ENCODE measurements at places on chromosomes 3 and 15.
A peak's percentile ranks its signal among the peaks of the same experiment; 100 is the strongest.

DNA sequence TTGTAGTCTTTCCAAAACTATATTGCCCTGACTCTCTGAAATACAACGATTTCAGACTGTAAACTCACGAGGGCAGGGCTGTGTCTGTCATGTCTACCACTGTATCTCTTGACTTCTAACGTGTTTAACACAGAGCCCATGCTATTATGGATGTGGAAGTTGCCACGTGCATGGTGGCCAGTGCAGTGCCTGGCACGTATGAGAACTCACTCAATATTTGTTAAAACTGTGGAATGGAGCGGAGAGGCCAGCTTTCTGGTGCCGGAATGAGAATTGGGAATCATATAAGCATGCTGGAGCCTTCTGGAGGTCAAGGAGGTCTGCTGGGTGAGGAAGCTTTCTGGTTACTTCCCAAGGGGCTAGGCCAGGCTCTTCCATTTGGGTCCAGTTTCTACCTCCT, 220.6 kb upstream of the LYSMD4 start:
- DNase-seq, result no peak

DNA sequence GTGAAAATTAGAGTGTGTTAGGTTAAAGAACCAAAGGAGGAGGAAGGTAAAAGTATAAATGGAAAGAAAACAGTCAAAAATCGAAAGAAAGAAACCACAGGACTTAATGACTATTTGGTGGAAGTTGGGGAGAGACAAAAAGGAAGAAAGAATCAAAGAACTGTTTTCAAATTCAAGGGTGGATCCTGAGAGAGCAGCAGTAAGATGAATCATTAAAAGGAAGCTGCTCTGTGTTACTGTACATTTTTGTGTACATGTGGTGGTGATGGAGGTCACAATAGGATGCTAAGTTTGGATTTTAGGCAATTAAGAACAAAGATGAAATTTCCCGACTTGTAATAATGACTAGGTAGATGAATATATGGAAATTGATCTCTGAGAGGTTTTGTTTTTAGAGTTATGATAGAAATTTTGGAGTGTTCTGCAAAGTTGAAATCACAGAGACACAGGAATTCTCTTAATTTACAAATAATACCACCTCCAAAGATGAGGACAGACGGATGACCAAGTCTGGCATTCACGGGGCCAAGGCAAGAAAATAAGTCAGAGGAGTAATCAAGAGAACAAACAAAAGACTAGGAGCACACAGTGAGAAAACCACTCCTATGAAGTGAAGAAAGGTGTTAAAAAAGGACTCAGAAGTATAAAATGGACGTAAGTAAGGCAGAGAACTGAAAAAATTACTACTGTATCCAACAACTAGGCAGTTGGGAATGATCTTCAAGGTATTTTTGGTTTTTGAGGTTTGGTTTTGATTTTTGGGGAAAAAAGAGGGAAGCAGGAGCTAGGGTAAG, 7.1 kb downstream of the DHX36 start:
- no peak for DNase-seq

DNA sequence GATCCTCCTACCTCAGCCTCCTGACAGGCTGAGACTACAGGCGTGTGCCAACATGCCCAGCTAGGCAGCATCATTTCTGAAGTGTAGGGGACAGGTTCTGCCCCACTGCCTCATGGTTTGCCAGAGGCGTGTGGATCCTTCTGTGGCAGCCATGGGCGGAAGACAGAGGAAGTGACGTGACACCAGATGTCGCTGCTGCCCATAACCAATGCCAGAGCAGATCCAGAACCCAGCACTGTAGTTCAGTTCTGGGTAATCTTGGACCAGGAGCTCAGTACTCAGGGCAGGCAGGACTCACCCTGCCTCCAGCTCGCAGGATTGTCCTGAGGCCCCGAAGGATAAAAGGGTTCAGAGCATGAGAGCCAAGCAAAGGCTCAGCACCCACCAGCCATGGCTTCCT, 8.2 kb downstream of the RBPMS2 start:
- no peak for DNase-seq

GRCh38 chr3:177104299-177104992, 92.8 kb downstream of the TBL1XR1 start:
- no peak for DNase-seq

GRCh38 chr15:60767134-60767824, 288.3 kb upstream of the ICE2 start:
- no peak for DNase-seq

- no peak for DNase-seq
Measured at GRCh38 chr3:118682921-118683320, 351.7 kb downstream of the IGSF11 start.

DNA sequence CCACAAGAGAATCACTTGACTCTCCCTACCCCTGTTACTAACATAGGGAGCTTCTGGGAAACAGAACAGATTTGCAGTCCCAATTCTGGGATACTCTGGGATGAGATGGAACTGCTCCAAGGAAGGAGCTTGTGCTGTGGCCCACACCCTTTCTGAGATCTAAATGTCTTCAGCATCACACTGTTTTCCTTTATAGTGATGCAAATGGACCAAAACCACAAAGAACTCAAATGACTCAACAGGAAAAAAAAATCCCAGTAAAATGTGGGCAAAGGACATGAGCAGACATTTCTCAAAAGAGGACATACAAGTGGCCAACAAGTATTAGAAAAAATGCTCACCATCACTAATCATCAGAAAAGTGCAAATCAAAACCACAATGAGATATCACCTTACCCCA, 155.6 kb downstream of the NECTIN3 start:
- no peak for DNase-seq

GRCh38 chr3:139838269-139838957, 96.6 kb upstream of the CLSTN2 start:
- DNase-seq, result no peak

DNA sequence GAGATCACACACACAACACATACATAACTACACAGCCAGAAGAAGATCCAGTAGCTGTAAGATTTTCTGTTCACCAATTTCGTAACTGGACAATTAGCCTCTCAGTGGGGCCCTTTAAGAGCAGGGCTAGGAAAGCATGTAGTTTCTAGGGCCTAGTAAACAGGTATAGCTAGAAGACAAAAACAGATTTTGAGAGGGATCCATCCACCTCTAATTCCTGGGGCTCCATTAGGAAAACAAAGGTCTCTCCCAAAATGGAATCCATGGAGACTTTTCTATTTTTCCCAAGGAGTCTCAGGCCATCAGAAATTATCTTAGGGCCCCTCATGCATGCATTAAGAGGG, 10.5 kb downstream of the KIF15 start:
- DNase-seq, result no peak

DNA sequence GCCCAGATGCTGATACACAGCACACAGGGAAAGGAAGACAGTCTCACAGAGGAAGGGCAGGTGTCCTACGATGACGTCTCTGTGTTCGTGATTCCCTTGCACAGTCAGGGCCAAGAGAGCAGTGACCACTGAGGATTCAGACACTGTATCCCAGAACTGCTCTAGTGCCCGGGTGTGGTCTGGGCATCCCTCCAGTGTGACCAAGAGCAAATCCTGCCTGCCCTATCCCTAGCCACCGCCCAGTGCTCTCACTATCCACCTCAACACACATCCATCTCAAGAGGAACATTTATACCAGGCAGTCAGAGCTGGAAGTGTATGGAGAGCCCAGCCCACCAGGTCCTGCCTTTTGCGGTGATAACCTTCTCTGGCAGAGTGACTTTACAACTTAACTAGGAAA, 4.1 kb downstream of the PPM1M start:
- DNase-seq, result no peak

DNA sequence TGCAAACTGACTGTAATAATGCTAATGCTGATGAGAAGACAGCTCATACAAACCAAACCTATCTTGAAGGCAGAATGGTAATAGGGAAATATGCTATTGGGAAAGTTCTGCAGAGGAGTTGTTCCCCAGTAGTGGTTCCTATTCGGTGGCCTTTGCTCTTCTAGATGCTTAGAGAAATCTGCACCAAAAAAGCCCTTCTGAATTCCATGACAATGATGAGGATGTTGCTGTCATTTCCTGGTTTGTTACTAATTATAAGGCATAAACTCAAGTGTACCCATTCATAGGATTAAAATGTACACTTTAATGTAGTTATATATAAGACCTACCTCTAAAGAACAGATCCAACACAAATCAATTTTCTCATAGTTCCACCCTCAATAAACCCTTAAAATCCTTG, 30.1 kb downstream of the TOMM70 start:
- DNase-seq, result no peak

- no peak for DNase-seq
Measured at GRCh38 chr3:102741105-102741504, 306.3 kb downstream of the ZPLD1 start.

- no peak for DNase-seq
Measured at GRCh38 chr15:48596415-48596814, 49.1 kb downstream of the FBN1 start.

DNA sequence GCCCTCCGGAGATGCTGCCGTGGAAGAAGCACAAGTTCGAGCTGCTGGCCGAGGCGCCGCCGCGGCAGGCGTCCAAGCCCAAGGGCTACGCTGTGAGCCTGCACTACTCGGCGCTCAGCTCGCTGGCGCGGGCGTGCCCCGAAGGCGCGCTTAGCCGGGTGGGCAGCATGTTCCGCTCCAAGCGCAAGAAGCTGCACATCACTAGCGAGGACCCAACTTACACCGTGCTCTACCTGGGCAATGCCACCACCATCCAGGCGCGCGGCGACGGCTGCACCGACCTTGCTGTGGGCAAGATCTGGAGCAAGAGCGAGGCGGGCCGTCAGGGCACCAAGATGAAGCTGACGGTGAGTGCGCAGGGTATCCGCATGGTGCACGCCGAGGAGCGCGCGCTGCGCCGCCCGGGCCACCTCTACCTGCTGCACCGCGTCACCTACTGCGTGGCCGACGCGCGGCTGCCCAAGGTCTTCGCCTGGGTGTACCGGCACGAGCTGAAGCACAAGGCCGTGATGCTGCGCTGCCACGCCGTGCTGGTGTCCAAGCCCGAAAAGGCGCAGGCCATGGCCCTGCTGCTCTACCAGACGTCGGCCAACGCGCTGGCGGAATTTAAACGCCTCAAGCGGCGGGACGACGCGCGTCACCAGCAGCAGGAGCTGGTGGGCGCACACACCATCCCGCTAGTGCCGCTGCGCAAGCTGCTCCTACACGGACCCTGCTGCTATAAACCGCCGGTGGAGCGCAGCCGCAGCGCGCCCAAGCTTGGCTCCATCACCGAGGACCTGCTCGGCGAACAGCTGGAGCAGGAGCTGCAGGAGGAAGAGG, 1.3 kb downstream of the FAM43A start:
- DNase-seq, result peak; percentile 20

- DNase-seq, result no peak
Measured at GRCh38 chr3:9255976-9256375, 6.5 kb upstream of the SRGAP3 start.
